Stimulated activated CD8-positive, alpha-beta memory T cell treated with anti-CD3 and anti-CD28 coated beads, Interleukin-15, amount 100 ng/mL, for 24 hours (primary cell): ENCODE measurements at places on chromosomes 6 and 20.

DNA sequence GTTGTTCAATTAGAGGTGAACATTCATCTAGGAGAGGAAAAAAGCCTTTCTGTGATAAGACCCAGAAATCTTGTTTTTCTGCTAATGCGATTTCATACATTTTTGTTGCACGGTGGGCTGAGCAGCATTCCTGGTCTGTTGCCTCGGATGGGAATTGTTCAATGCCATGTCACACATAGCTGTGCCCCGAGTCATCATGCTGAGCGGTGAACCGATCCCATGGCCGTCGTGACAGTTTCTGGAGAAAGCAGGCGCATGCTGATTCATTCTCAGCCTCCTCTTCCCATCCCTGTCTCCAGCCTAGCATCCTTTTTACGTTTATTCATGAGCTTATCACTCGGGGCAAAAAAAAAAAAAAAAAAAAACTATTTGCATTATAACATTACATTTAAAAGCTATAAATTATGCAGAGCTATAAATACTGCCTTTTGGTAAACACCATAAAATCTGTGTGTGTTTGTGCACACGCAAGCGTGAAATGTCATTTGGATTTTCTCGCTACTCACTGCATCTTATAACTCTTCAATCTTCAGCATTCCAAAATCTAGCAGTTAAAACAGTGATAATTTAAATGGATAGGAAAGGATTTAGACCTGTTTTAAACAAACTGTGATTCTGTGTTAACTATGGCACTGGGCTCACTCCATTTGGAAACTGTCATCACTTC, 58.9 kb upstream of the IFNGR1 start:
- no peak for DNase-seq

DNA sequence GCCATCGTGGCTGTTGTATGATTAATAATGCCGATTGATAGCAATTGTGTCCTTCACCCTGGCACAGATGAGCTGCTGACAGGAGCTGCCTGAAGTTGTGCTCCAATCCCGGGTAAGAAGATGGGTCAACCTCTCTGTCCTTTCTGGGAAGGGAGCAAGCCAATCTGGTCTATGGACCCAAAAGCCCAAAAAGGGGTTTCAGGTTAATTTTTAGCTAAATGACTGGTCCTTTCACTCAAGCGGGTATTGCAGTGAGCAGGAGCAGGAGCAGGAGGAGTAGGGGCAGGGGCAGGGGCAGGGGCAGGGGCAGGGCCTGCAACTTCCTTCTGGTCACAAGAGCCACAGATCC, 164.8 kb downstream of the TAF4 start:
- no peak for DNase-seq

GRCh38 chr6:2733736-2734480, 16.8 kb downstream of the MYLK4 start:
- DNase-seq: no peak

DNA sequence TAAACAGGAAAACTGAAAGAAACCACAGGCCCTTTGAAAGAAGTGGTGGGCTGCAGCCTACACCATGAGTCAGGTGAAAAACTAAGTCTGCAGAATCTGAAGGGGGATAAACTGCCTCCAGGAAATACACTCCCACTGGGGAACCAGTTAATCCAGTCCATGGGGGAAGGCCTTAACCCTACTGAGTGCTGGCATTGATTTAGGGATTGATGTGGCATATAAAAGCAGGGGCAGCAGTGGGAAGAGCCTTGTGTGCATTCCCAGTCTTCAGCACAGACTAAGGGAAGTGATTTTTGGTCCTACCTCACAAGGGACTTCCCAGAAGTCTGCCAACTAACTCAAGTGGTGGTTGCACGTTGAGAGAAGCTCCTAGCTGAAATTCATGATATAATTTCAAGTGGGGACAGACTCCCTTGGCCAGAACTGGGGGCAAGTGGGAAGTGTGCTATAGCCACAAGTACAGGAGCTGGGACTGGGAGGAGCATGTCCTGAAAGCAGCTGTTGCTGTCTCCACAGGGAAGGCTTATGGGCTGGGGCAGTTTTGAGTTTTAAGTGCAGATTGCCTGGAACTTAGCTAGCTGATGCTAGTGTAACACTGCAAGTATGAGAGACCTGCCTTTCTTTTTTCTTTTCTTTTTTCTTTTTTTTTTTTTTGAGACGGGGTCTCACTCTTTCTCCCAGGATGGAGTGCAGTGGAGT, 31.2 kb downstream of the CITED2 start:
- DNase-seq: no peak

DNA sequence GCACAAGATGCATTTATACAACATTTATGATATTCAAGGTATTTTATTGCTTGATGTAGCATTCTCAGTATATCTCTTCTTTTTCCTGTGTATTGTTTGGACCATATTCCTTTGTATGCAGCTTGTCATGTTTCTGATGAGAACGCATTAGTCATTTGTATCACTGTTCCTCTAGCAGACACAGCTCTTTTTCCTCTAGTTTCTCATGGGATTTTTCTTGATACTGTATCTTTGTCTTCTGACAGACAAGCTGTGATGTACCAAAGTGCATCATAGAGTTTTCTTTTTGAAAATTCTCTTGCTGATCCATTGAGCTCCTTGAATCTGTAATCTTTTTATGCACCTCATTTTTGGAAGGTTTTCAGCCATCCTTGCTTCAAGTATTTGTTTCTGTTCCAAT, 140.9 kb downstream of the SLC22A3 start:
- DNase-seq: no peak

- DNase-seq: no peak
These were observed 712.8 kb upstream of the HS3ST5 start for GRCh38 chr6:115055579-115055978.

- DNase-seq: no peak
These were observed 86.0 kb upstream of the TPD52L1 start for GRCh38 chr6:125067552-125067951.

- no peak for DNase-seq
These were observed 97.5 kb downstream of the ARMC2 start for GRCh38 chr6:108945681-108946159.

DNA sequence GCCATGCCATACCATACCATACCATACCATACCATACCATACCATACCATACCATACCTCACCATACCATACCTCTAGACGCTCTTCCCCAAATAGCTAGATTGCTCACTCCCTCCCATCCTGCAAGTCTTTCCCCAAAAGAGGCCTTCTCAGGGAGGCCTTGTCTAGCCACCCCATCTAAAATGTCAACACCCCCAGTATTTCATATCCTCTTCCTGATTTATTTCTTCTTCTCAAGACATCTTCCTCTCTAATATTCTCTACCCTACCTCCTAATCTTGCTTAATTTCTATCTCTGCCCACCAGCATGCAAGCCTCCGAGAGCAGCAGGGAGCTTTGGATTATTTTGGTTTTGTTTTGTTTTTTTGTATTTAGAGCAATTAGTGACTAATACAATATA, 225.2 kb upstream of the RREB1 start:
- DNase-seq: no peak

- no peak for DNase-seq
These were observed 165.8 kb upstream of the SUPT3H start for GRCh38 chr6:45543298-45544235.

DNA sequence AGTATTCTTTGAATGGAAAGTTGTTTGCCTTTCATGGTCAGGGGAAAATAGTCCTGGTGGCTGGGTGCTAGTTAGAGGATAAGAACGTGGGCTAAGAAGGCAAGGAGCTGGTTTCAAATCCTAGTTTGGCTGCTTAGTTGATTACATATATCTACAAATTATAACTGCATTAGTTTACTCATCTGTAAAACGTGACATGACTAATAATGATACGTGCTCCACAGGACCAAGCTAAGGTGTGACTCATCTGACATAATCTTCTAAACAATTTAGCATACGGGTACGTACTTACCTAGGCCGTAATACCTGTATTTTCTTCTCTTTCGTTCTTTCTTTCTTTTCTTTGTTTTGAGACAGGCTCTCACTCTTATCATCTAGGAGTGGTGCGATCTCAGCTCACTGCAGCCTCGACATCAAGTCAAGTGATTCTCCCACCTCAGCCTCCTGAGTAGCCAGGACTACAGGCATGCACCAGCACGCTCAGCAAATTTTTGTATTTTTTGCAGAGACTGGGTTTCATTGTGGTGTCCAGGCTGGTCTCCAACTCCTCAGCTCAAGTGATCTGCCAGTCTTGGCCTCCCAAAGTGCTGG, 1274.2 kb upstream of the GJE1 start:
- no peak for DNase-seq

DNA sequence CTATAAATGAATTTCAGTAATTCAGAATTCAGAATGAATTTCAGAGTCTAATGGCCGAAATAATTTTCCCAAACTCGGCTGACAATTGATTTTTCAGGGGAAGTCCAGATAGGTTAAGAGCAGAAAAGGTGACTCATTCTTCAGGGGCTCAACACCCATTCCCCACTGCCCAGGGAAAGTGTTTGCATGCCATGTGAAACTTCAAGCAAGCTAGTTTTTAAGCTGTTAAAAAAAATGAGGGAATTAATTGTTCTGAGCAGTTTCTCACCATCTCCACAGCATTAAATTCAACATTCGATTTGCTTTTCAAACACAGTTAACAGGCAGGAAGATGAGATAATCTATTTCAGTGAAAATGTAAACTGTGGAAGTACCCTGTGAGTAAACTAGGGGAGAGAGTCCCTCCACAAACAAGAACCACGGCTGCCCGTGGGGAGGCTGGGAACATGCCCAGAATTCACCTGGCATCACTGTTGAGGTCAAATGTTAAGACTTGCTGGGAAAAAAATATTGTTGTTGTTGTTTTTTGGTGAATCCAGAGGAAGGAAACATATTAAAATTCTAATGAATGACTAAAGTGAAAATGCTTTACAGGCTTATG, 650.8 kb upstream of the AGPAT4 start:
- no peak for DNase-seq
